Brain microvascular endothelial cell (primary cell): ENCODE measurements at places on chromosomes 1 and 21.

DNA sequence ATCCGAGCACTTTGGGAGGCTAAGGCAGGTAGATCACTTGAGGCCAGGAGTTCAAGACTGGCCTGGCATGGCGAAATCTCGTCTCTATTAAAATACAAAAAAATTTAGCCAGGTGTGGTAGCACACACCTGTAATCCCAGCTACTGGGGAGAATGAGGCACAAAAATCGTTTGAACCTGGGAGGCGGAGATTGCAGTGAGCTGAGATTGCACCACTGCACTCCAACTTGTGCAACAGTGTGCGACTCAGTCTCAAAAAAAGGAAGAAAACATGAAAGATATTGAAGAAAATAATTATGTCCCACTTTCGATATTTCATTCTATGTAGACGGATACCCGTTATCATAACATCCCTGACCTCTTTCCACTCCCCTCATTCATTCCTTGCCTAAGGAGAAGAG is 19.2 kb downstream of the TUT4 start:
- no peak for DNase-seq

DNA sequence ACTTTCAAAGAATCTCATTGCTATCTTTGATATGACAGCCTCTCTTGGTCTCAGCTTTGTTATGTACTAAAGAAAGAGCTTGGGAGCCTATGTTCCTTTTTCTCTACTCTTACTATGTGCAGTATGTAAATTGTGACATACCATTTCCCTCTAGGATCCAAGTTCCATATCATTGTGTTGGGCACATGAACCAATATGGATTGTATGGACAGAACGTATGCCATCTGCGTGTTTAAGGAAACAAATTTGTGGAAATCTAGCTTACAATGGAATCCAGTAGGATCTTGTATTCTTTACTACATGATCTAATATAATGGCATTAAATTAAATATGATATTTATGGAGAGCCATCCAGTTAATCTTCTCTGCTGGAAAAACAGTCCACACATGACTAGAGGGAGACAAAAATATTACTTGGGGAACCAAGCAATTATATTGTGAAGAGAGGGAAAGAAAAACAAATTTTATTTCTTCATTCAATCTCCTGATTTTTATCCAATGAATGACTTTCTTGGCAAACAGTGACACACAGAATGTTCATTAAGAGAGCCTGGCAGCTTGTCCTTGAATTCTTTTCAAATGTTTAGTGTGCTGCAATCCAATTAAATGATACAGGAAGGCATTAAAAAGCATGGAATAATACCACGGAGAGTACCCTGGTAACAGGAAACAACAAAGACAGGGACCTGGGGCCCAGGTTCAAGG is 106.5 kb upstream of the DAB1 start:
- DNase-seq = no peak

DNA sequence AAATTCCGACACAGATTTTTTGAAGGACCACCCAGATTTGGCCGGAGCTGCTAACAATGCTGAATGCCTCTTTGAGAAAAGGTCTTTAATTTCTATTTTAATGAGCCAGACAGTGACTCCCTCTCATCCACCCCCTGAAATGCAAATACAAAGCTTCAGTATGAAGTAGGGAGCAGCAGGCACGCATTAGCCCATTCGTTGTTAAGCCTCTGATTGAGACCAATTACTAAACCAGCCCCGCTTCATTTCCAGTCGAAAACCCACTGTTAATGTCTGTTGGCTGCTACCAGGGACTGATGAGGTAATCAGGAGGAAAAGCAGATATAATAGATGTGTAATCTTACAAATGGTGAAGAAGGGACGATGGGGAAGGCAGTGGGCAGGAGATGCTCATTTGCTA is 4.8 kb upstream of the C8A start:
- no peak for DNase-seq

GRCh38 chr1:173570370-173571007 is 32.4 kb downstream of the SLC9C2 start:
- DNase-seq = no peak

GRCh38 chr1:85992791-85993190 is 163.8 kb downstream of the COL24A1 start:
- peak; percentile 6 for DNase-seq

DNA sequence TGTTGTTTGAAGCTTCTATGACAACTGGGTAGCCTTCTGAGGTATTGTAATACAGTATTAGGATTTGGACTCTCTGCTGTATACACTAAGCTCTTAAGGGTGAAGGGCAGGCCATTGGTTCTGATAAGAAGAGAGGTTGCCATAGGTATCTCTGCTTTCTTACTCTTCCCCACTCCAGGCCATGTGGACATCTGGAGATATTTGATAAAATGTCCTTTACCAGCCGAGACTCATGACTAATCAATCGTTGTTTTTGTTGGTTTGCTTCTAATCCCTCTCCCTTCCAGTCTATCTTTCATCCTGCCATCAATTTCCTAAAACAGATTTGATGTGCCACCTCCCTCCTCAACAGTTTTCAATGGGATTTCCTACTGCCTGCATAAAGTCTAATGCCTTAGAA is 64.6 kb upstream of the WDR26 start:
- no peak for DNase-seq
